GM10248 (cell line): ENCODE measurements at places on chromosomes 11 and 22.
A peak's percentile ranks its signal among the peaks of the same experiment; 100 is the strongest.

DNA sequence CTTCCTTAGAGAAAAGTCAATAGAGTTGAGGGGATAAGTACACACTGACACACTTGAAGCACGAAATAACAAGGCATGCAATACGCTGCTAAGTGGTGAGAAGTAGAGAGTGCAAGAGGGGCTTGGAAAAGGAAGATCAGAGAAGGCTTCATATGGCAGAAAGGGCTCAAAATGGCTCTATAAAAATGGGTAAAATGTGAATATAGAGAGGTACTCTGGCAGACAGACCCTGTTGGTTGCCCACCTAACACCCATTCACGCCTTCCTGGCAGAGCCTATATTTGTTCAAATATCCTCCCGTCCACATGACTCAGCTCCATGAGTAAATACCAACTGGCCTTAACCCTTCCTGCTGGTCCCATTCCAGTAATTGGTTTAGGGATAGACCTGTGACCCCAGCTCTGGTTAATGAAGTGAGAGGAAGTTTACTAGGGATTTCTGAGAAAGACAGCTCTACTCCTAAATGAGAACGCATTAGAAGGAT is 38.9 kb upstream of the CCDC34 start:
- DNase-seq: no peak

DNA sequence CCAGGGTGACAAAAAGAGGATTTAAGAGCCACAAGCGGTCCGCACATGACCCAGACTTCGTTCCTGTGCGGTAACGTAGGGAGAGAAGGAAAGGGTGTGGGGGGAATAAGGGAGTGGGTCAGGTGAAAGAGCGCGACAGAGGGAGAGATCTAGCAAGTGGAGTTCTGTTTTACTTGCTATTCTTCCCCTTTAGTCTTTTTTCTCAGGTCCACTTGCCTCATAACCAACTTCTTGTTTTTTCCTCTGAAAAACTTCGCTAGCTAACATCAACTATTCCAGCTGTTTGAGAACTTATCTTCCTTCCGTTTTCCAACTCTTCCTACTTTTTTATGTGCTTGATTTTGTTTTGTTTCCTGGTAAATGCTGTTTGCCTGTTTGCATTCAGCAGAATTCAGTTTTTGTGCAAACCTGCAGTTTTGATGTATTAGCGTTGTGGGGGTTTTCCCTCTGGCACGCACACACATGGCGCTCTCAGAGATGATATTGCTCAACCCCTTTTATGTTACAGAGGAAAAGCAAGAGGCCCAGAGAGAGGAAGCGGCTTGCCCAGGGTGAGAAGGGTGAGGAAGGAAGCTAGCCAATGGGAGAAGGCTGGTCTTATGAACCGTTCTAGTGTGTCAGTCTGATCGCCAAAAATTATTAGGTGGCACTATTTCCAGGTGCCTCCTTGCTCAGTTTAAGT is 592 bp upstream of the CTSC start:
- peak; percentile 45 for DNase-seq

DNA sequence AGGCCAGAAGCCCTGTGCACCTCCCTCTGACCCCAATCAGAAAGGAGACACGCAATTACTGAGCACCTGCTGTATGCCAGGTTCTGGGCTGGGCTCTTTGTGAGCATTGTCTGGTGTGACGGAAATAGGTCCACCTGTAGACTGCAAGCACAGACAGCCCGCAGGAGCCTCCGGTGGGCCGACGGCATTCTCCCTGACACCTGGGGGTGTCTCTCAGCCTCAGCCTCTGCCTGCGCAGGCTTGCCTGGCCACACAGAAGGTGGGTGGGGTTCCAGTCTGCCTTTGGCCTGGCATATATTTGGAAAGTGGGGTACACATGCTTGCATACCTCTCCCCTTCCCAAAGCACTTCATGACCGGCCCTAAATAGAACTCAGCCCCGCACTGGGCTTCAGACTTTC is 129.3 kb downstream of the BUD13 start:
- DNase-seq: no peak

GRCh38 chr22:43438666-43439347 is 27.0 kb downstream of the MPPED1 start:
- DNase-seq: no peak

DNA sequence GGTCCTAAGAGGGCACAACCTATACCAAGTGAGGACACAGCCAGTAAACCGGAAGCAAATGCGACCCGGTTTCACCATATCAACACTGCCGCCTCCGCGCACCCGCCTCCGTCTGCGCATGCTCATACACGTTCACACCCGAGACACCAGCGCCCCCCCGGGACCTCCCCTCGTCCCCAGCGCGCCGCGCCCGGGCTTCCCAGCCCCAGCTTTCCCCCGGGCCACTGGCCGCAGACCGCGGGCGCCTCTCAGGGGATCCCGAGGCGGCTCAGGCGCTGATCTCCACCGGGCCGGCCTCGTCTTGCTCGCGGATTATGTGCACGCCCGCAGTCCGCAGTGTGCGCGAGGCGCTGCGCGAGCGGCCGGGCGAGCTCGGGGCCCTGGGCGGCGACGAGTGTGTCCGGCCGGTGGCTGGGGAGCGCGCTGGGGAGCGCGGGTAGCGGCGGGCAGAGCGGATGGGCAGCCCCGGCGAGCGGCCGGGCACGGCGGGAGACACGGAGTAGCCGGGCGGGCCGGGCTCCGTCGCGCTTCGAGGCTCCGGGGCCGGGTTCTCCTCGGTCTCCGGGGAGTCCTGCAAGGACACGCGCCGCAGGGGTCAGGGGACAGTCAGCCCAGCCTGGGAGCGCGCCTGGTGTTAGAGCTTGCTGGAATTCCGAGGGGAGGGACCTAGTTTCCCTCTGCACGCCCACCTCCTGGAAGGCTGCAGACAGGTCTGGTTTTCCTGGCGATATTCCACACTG is 2.0 kb downstream of the HEPN1 start:
- peak; percentile 83 for DNase-seq

- no peak for DNase-seq
These were observed 223.1 kb upstream of the B3GAT1 start for GRCh38 chr11:134634897-134635831.

DNA sequence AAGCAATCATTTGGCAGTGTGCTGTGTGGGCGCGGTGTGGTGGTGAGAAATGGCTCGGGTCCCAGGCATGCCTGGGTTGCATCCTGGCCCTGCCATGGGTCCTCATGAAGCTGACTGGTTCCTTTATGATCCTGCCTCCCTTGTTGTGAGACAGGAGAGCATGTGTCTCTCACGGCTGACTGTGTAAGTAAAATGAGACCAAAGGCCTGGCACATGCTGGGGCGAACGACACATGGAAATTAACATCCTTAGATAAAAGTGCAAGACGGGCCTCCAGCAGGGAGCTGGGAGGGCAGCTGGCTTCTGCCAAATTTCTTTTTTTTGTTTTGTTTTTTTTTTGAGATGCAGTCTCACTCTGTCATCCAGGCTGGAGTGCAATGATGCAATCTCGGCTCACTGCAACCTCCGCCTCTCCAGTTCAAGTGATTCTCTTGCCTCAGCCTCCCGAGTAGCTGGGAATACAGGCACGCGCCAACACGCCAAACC is 9.4 kb upstream of the FBLN1 start:
- DNase-seq: no peak
